NCI-H1092 treated with DMSO at 0.1 percent for 48 hours (cell line): ENCODE measurements at places on chromosomes 13 and 19.

- no peak for DNase-seq
Observed at GRCh38 chr19:6680141-6680540, 10.2 kb upstream of the TNFSF14 start.

GRCh38 chr13:76503766-76504165 lies 382.4 kb downstream of the KCTD12 start:
- peak; percentile 76 for DNase-seq

DNA sequence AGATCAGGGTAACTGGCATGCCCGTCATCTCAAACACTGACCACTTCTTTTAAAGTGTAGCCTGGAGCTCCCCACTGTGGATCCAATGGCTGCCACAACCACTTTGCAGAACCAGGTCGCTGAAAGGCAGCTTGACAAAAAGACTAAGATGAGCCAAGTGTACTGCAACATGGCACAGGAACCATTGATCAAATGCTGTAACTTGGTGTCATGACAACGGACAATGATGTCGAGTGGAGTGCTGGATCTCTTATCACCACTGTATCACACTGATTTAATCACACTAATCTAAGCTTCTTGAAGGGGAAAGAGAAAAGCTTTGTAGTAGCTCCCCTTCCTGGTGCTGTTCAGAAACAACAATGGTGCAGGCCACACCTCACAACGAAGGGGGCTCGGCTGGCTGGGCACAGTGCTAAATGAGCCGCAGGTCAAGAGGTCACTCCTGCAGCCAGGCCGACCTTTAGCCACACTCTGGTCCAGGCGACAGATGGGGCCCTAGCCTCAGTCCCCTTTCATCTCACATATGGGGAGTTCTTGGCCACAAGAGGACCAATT lies 2.2 kb upstream of the TNFRSF19 start:
- no peak for DNase-seq

GRCh38 chr19:42613666-42614065 lies 18.9 kb upstream of the CEACAM8 start:
- no peak for DNase-seq

DNA sequence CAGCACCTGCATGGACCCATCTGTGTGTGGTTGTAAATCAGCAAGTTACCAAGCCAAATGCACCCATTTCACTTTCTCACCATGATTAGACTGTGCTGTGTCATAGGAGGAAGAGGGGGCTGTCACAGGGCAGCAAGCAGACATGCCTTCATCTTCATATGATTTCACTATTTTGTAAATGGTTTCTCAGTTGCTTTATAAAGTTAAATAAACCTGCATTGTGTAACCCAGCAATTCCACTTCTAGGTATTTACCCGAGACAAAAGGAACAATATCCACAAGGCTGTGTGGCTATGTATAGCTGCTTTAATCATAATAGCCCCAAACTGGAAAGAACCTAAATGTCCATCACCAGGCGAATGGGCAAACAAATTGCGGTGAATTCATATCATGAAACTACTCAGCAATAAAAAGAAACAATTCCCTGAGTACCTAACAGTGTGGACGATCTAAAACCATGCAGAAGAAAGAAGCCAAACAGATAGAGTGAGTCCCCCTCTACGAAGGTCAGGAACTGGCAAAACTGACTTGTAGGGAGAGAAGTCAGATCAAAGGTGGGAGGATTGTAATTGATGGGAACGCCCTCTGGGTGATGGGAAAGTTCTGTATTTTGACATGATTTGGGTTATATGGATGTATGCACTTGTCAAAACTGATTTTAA lies 185.4 kb downstream of the COL4A1 start:
- DNase-seq = no peak

DNA sequence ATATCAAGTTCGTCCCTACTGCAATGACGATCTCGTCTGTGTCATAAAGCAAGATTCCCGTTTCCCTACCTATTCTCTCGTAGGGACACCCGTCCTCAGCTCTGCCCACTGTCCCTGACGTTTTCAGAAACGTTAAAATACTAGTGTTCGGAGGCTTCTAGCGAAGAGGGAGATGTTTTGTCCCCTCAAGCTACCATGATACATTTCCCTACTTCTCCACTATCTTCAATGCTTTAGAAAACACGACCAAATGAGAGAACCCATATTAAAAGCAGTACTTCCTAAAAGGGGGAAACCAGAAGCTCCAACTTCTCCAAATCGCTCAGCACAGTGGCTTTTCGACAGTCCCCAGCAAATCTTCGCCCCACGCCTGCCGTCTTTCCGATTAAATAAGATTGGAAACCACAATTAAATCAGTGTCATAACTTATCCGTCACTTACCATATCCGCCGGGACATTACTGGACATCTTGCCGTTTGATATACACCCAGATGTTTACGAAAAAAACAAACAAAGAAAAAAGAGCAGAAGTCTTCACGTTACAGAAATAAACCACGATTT lies 1.3 kb downstream of the UBL3 start:
- peak; percentile 42 for DNase-seq

GRCh38 chr19:52936151-52936953 lies 13.1 kb upstream of the ZNF888 start:
- DNase-seq = no peak

- no peak for DNase-seq
Observed at GRCh38 chr13:73872397-73872796, 261.8 kb downstream of the KLF12 start.

- DNase-seq = no peak
Observed at GRCh38 chr13:48731957-48732569, 78.3 kb downstream of the CYSLTR2 start.

DNA sequence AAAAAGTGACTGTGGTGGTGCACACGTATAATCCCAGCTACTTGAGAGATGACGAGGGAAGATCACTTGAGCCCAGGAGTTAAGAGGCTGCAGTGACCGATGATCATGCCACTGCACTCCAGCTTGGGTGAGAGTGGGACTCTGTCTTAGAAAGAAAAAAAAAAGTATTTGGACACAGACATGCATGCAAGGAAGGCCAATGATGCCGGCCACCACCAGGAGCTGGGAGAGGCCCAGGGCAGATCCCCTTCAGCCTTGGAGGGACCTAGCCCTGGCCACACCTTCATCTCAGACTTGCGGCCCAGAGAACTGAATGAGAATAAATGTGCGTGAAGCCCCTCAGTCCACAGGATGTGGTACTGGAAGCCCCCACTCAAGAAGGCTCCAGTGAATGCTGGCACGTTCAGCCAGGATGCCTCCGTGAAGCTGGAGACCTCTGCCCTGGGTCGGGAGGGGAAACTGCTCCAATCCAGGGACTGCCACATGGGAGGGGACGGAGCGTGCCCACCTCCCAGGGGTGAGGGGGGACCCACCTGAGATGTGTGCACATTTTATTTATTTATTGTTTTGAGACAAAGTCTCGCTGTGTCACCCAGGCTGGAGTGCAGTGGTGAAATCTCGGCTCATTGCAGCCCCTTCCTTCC lies 14.6 kb downstream of the TNFAIP8L1 start:
- no peak for DNase-seq

- DNase-seq = no peak
Observed at GRCh38 chr19:32296694-32297093, 48.7 kb upstream of the ZNF507 start.

- DNase-seq = no peak
Observed at GRCh38 chr13:25391932-25392331, 20.2 kb downstream of the ATP8A2 start.

- no peak for DNase-seq
Observed at GRCh38 chr13:114140131-114140905, 7.9 kb upstream of the RASA3 start.

- no peak for DNase-seq
Observed at GRCh38 chr19:307793-308420, 16.7 kb upstream of the PLPP2 start.

DNA sequence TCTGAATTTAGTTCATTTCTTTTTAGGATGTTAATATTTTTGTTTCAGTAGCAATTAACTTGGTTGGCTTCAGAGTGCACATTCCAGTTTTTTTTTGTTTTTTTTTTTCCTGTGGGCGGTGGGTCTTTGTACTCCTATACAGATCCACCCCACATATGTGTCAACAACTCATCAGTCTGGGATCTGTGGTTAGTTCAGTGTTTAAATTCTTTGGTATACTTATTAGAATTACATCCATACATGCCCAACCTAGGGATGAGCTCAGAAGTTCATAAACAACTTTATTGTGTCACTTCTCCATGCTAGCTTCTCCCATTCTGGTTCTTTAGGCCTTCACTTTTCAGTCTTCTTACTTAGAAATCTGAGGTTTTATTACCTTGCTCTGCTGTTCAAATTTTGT lies 50.9 kb downstream of the PCCA start:
- DNase-seq = no peak

DNA sequence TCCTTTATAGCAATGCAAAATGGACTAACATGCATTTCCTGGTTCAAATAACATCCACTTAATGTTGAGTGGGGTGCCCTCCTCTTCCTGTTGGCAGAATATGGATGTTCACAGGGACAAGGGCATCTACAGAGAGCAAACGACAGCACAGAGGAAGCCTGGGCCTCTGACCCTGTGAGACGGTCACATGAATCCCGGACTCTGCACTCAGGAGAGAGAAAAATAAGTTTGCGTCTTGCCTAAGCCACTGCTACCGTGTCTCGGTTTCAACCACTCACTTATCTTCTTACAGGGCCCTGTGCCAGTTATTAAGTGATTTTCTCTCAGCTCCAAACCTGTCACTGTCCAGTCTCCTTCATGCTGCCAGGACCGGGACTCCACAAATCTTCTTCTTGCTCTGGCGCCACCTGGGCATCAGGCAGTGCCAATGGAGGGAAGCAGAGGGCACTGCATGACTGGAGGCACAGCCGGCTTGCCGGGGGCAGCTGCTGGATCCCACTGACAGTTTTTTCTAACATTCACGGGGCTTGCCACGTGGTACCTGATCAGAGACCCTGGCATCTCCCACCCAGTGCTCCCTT lies 11.8 kb downstream of the LIG1 start:
- no peak for DNase-seq

- no peak for DNase-seq
Observed at GRCh38 chr19:1232652-1233072, 5.1 kb downstream of the CBARP start.

DNA sequence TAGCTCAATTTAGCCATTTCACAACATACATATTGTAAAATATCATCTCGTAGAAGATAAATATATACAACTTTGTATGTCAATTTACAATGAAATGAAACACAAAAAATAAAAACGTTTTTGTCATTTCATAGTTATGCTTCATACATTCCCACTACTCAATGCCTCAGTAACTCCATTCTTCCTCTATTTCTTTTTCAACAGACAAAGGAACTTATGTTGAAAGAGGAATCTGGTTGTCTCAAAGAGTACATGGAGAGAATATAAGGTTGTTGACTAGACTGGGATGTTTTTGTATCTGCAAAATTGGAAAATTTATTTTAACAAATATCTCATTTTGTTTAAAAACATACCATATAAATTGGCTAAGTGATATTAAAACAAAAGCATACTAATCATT lies 12.8 kb downstream of the KCTD12 start:
- no peak for DNase-seq

DNA sequence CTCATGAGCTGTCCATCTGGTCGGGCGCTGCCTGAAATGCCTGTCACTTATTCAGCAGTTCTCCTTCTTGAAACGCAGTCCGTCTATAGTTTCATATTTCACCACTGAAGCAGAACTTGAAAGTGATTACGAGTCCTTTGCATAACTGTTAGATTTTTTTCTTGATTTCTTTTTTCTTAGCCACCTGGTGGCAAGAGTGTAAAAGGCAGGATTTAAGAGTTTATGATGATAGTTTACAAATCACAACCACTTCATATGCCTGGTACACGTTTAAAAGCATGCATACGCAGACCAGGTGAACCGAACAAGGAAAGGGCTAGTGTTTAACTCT lies 45.8 kb downstream of the GGACT start:
- peak; percentile 27 for DNase-seq

DNA sequence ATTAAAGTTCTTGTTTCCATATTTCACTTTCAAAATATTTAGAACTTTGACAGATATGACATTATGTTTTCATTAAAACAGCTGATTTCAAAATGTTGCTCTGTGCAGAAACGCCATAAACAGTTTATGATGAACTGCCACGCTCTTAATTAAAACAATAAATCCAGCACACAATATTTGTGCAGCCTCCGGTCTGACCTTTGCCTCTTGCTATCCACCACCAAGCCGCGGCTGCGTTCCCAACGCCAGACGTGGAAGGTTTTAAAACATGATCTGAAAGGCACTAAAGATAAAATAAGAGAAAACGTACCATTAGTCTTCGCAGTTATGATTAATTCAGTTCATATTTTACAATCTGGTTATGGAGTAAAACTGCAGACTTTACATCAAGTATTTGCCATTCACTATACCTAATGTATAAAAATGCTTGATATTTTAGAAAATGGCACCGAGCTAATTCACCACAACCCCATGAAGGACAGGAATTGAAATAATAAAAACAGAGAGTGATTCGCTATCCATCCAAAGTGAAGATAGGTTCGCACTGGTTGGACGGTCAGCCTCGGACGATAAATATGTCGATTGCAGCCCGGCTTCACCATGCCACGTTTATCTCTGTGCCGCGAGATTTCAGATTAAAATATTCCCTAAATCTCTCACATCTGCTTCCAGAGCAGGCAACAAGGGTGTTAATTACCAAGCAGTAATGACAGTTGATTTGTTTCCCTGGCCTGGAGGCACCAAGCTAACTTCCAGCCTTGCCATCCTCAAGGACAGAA lies 103.3 kb upstream of the ZNF507 start:
- DNase-seq = no peak

DNA sequence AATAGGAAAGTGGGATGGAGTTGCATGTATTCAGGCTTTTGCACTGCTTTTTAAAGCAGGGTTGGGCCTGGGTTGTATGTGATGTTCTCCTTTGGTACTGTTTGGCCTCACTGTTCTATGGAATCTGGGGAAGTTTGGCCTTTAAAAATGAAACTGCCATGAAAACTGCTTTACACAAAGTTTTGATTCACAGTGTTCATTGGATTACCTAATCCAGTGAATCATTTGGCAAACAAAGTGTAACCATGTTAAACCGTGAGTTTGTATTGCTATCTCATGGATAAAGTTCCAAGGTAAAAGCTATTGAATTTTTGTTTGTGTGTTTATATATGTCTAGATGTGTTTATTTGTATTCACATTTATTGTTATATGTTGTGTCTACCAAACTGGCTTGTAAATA lies 1658.6 kb downstream of the OLFM4 start:
- DNase-seq = no peak

DNA sequence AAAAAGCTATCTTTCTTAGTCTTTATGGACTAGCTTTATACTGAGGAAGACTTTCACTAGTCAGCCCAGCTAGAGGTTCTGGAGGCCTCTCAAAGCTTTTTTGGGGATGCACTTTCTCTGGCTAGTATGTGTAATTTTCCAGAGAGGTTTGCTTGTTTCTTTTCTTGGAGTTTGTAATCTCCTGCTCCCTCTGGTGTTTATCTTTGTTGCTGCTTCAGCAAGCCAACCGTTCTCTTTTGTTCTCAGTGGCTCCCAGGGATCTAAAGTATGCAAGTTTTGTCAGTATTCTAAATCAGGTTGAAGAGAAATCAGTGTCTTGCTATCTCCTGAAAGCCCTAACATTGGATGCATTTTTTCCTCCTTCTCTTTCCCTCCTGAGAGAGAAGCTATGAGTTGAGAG lies 121.1 kb upstream of the MYO16 start:
- DNase-seq = peak; percentile 6

DNA sequence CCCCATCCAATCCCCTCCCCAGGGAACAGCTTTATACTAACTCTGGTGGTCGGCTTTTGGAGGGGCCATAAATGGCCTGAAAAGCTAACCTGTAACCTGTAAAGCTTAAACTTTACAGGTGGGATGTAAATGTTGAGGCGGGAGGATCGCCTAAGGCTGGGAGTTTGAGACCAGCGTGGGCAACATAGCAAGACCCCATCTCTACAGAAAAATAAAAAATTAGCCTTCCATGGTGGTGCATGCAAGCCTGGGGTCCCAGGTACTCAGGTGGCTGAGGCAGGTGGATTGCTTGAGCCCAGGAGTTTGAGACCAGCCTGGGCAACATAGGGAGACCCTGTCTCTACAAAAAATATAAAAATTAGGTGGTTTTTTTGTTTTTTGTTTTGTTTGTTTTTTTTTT lies 18.5 kb downstream of the CARM1 start:
- DNase-seq = no peak
